ENCODE measurements at places on chromosomes 4 and X.

DNA sequence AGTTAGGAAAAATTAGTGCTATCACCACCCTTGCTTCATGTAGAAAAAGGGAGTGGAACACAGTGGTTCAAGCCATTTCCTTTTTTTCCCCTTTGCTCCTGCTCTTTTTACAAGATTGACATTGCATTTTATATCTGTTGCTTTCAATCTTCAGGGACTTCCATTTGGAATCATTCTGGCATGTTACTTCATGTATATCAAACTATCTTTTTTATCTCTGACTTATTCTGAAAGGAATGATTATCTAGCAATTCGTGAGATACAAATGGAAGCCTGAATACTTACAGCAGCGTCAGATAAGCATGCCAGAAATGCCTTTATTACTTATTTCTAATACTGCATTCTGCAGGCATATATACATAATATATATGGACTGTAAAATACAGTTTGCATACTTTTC, 20.4 kb downstream of the ADGRL3 start:
- no peak for DNase-seq

GRCh38 chrX:40945361-40945713, 139.9 kb upstream of the USP9X start:
- DNase-seq, result no peak

- DNase-seq, result no peak
These were observed 57.1 kb downstream of the NIPAL1 start for GRCh38 chr4:48073567-48074103.

GRCh38 chr4:113083346-113083745, 33.9 kb downstream of the ANK2 start:
- no peak for DNase-seq

DNA sequence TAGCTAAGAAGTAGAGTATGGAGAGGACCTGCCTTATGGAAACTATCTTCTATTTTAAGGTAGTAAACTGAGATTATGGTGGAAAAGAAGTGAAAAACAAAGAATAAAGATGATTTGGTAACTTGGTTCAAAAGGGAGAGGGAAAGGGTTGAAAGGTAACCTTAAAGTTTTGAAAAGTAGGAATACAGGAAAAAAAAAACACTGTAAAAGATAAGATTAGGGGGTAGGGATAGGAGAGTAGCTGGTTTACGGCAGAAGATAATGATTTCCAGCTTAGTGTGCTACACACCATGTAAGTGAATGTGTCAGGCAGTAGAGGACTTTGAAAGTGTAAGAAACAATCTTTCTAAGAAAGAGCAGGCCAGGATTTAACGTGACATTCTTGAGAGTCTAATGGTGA, 35.3 kb downstream of the FAM13A start:
- no peak for DNase-seq

DNA sequence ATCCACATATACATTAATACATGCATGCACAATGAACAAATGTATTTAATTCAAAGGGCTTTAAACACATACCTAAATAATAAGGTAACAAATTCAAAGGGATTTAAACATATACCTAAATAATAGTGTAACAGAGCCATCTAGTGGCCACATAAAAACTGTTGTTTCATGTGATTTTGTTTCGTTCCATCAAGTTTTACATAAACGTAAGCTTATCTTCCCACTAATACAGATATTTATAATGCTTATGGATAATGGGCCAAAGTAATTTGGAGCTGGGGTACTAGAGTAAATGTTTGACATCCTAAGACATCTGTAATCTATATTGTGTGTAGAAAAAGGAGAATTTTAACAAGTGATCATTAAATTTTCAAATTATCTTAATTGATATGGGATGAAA, 82.3 kb downstream of the PRSS12 start:
- no peak for DNase-seq

DNA sequence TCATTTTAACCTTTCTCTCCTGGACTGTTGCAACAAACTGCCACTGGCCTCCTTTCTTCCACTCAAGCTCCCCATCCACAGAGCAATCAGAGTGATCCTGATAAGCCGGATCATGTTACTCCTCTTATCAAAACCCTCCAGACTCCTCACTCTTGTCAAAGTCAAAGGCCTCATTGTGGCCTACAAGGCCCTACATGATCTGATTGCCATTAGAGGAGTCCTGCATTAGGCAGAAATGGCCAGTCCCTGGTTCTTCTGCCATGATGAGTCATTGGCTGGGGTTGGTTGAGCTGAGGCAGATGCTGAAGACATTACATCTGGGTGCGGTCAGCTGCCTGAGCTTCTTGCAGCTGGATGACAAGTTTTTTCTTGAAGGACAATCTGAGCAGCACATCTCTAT, 32.7 kb upstream of the CASK start:
- no peak for DNase-seq

DNA sequence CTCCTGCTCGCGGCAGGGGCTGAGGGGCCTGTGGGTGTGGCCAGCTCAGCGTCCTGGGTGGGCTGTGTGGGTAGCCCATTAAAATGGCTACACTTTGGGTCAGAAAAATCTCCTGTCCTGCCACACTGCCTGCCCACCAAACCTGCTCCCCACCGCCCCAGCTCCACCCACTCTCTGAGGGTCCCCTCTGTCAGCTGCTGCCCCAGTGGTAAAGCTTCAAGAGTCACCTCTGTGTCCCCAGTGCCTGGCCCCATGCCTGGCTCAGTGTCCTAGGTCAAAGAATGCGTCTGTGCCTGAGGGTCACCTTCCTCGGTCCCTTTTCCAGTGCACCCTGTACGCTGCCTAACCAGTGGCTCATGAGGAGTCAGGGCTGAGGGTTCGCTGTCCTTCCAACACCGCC, 24.9 kb upstream of the TADA2B start:
- no peak for DNase-seq
